Smooth muscle cell of the umbilical artery (primary cell): ENCODE measurements at places on chromosomes 12 and 14. TPM values are rescaled to one million over a fixed set of nuclear protein-coding genes. Genes with fewer than 3 reads are reported as not detected.

CLEC6A gene
- not detected in 2 replicates for total RNA-seq

TMEM253 gene
- total RNA-seq, result not detected in 2 replicates

CYP46A1 gene
- 0.09 and 0.30 TPM in 2 replicates for total RNA-seq

SPTB gene
- total RNA-seq, result 0.05 TPM in 1 of 2 replicates, not detected in the other

CSRP2 gene
- total RNA-seq, result 49.7 and 127 TPM in 2 replicates

SOAT2 gene
- not detected in 2 replicates for total RNA-seq

DENND5B gene
- total RNA-seq, result 14.6 and 15.7 TPM in 2 replicates

CPNE6 gene
- total RNA-seq, result not detected in 2 replicates

C3AR1 gene
- 0.51 and 1.5 TPM in 2 replicates for total RNA-seq

GPR137C gene
- total RNA-seq, result 0.59 and 0.60 TPM in 2 replicates

PLEKHG3 gene
- 0.59 and 5.3 TPM in 2 replicates for total RNA-seq

BICD1 gene
- total RNA-seq, result 15.4 and 30.7 TPM in 2 replicates

RHEBL1 gene
- 0.30 and 0.55 TPM in 2 replicates for total RNA-seq

ASPG gene
- total RNA-seq, result not detected in 2 replicates

POLE2 gene
- total RNA-seq, result 2.4 and 7.8 TPM in 2 replicates

ZBTB42 gene
- 3.0 and 3.9 TPM in 2 replicates for total RNA-seq

IAPP gene
- total RNA-seq, result not detected in 2 replicates

FOXA1 gene
- 1.1 TPM in 1 of 2 replicates, not detected in the other for total RNA-seq

MARK3 gene
- total RNA-seq, result 80.8 and 97.5 TPM in 2 replicates

STAB2 gene
- not detected in 2 replicates for total RNA-seq

NFE2 gene
- not detected in 2 replicates for total RNA-seq

FGD4 gene
- 0.59 and 0.69 TPM in 2 replicates for total RNA-seq

POTEM gene
- not detected in 2 replicates for total RNA-seq

ADCY6 gene
- total RNA-seq, result 56.7 and 65.7 TPM in 2 replicates

BLTP3B gene
- 31.2 and 42.0 TPM in 2 replicates for total RNA-seq

RASAL1 gene
- not detected in 2 replicates for total RNA-seq

OR6C2 gene
- total RNA-seq, result not detected in 2 replicates

OR5AU1 gene
- not detected in 2 replicates for total RNA-seq

RERG gene
- 0.14 and 0.30 TPM in 2 replicates for total RNA-seq

CPM gene
- total RNA-seq, result 3.0 and 5.9 TPM in 2 replicates

CTSG gene
- total RNA-seq, result not detected in 2 replicates

ENO2 gene
- total RNA-seq, result 78.1 and 80.9 TPM in 2 replicates

DCN gene
- total RNA-seq, result 96.5 and 675 TPM in 2 replicates

RNU4-1 gene
- total RNA-seq, result under 0.01 TPM in 1 of 2 replicates, not detected in the other

LALBA gene
- total RNA-seq, result not detected in 2 replicates

SDS gene
- not detected in 2 replicates for total RNA-seq

SERPINA3 gene
- total RNA-seq, result 4.6 and 38.6 TPM in 2 replicates

ADGRD1 gene
- total RNA-seq, result 0.05 and 2.4 TPM in 2 replicates

GYS2 gene
- not detected in 2 replicates for total RNA-seq

CLEC4E gene
- not detected in 2 replicates for total RNA-seq

SVOP gene
- not detected in 2 replicates for total RNA-seq

FLRT2 gene
- total RNA-seq, result 50.6 and 87.9 TPM in 2 replicates

KCNH3 gene
- total RNA-seq, result under 0.01 and 0.14 TPM in 2 replicates

KCNC2 gene
- total RNA-seq, result not detected in 2 replicates

MFAP5 gene
- 5.3 and 57.4 TPM in 2 replicates for total RNA-seq

OR4K14 gene
- total RNA-seq, result not detected in 2 replicates

ANKRD33 gene
- total RNA-seq, result not detected in 2 replicates

PYGL gene
- total RNA-seq, result 47.5 and 90.8 TPM in 2 replicates

AQP6 gene
- total RNA-seq, result not detected in 2 replicates

PRKD1 gene
- 19.6 and 23.0 TPM in 2 replicates for total RNA-seq

PPP4R4 gene
- 1.4 and 2.7 TPM in 2 replicates for total RNA-seq

WNT1 gene
- not detected in 2 replicates for total RNA-seq
